ENCODE measurements at places on chromosomes 16 and 17.

DNA sequence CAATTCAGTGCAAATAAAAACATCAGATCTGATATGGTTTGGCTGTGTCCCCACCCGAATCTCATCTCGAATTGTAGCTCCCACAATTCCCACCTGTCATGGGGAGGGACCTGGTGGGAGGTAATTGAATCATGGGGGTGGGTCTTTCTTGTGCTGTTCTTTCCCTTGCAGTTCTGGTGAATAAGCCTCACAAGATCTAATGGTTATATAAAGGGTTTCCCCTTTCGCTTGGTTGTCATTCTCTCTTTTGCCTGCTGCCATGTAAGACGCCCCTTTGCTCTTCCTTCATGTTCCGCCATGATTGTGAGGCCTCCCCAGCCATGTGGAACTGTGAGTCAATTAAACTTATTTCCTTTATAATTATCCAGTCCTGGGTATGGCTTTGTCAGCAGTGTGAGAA, 68.9 kb upstream of the NFAT5 start:
- no peak for DNase-seq

GRCh38 chr17:44589316-44590071, 32.2 kb downstream of the FZD2 start:
- DNase-seq, result no peak

DNA sequence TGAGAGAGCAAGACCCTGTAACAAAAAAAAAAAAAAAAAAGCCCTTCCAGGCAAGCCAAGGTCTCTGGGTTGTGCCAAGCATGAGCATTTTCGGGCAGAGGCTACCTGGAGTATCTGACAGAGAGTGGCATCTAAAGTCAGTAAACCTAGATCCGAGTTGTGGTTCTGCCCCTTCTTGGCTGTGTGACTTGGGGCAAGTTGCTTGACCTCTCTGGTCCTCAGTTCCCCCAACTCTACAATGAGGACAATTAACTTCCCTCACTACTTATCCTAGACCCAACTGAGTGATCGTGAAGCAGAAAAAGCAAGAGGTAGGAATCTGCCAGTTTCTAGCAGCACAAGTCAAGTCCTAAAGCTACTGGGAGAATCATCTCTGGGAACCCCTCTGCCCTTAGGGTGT, 34.4 kb downstream of the TMEM186 start:
- DNase-seq, result no peak

DNA sequence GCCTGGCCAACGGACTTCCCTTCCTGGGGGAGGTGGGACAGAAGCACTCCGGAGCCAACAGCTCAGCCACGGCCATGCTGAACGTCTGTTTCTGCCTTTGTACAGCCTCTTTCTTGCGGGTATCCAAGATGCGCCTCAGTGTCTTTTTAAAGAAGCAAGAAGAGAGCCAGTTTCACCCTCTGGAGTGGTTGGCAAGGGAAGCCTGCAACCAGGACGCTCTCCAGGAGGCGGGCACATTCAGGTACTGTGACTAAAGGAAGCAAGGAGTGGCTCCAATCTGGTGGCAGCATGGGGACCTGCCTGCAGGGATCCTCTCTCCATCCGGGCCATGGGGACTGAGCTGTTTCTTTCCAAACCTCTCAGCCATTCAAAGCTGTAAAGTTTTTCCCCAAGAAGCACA, 60.6 kb upstream of the ENDOV start:
- no peak for DNase-seq

DNA sequence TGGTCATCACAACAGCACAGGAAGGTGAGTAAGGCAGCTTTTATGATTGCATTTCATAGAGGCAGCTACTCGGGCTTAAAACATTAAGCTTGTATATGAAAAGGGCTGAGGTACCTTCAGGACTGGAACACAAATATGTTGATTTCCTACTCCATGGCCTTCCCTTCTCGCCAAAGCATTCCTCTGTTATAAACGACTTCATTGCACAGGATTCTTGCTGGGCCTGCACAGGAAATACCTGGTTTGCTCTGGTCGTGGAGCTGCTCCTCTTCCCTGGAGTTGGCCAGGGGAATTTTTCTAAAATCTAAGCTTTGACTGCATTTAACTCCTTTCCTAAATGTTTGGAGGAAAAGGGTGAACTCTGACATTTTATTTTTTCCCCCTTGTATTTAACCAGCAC, 49.0 kb downstream of the CHD9 start:
- DNase-seq, result no peak

DNA sequence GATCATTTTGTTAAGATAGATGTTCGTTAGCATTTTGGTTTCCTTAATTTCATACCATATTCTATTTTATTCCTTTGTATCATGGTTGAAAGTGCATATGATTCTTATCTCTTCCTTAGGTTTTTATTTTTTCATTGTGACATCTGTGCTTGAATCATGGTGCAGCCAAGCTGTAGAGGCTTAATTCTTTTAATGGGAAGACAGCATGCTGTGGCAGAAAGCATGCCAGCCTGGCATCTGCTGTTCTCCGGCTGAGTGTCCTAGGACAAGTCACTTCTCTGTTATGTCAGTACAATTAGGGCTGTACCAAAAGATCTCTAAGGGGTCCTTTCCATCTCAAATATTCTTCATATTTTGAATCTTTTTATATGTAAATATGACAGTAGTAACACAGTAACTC, 68.5 kb upstream of the PMFBP1 start:
- DNase-seq, result no peak

GRCh38 chr16:89619840-89620239, 6.4 kb downstream of the DPEP1 start:
- DNase-seq, result no peak

DNA sequence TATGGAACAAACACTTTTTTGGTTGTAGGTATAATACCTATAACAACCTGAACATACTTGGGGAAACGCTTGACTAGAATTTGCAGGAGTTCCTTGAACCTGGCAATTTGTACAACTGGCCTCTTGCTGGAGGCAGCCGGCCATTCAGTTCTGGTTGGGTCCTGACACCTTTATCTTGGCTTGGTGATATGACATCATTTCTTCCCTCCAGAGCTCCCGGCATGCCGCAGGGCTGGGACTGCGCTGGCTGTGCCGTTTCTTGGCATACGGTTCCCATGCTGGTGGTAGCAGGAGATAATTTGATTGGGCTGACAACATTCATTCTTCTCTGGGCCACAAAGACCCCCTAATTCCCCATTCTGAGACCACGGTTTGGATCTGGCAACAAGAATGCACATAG, 87.5 kb downstream of the ASIC2 start:
- DNase-seq, result no peak

DNA sequence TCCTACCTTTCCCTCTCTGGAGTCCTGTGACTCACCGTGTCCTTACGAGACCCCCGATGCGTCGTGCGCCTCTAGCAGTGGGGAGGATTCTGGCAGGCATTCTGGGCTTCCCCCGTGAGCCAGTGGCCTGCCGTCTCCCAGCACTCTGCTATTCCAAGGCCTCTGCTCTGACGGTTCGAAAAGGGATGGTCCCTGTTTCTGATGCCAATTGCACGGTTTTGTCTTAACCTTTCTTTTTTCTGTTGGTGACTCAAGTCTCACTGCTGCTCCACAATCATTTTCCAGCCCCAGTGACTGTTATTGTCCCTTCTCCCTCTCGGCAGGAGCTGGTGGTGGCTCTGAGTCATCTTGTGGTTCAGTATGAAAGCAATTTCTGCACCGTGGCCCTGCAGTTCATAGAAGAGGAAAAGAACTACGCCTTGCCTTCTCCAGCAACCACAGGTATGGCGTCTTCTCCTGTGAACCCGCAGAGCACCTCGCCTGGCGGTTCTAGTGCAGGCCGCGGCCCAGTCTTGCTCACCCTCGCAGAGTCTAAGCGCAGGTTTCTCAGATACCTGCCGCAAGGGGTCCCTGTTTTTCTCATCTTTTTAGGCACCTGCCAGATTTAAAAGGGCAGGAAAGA, 100.1 kb upstream of the CHMP6 start:
- no peak for DNase-seq

GRCh38 chr17:39791111-39791992, 53.6 kb downstream of the GRB7 start:
- DNase-seq, result no peak

- DNase-seq, result no peak
These were observed 32.4 kb upstream of the CREBBP start for GRCh38 chr16:3912897-3913296.

DNA sequence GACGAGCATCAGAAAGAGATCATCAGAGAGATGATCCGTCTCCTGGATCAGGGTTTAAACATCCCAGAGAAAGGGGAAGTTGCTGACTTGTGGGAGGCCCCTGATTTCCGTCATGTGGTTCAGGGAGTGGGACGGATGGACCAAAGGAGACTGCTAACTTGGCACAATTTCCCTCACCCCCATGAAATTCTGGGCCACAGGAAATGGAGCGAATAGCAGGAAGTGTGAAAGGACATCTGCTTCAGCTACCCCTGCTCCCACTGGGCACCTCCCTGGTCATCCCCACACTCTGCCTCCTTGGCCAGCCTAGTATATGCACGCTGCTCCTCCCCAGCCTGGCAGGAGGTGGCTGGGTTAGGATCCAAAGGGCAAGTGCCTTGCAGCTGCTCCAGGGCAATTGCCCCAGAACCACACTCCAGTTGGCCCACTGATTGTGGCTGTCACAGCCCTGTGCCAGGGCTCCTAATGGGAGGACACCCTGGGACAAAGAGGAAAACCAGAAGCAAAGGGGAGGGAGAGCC, 1.3 kb downstream of the ARRB2 start:
- no peak for DNase-seq

DNA sequence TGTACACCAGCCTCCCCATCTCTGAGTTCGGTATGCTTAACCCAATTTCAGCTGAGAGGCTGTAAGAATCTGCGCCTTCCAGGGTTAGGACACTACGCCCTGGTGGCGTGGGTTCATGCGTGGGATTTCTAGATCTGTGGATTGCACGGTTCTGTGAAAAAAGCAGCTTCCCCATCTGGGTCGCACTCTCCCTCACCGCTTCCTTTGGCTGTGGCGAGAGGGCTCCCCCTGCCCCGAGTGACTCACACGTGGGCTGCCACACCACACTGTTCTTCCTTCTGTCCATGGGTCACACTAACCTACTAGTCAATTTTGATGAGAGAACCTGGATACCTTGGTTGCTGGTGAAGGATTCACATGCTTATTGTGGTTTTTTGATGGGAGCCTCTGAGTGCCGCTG, 256.0 kb upstream of the MAF start:
- DNase-seq, result no peak

GRCh38 chr16:28184625-28185024, 27.1 kb downstream of the XPO6 start:
- no peak for DNase-seq

DNA sequence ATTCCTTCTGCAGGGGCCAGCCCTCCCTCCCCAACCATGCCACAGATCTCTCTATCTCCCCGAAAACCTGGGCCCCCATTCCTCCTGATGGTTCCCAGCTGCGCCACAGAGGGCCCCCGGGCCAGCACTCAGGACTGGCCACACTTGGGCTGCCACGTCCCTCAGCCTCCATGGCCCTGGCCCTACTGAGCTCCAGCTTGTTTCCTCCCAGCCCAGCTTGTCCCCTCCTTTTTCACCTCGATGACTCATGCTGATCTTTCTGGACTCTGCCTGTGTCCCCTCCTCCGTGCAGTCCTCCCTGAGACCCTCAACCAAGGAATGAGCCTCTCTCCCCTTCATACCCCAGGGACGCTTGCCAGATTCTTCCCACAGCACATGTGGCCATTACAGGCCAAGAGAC, 10.9 kb upstream of the FAM83G start:
- no peak for DNase-seq

- DNase-seq, result no peak
These were observed 13.5 kb upstream of the DHRS13 start for GRCh38 chr17:28916302-28916934.

DNA sequence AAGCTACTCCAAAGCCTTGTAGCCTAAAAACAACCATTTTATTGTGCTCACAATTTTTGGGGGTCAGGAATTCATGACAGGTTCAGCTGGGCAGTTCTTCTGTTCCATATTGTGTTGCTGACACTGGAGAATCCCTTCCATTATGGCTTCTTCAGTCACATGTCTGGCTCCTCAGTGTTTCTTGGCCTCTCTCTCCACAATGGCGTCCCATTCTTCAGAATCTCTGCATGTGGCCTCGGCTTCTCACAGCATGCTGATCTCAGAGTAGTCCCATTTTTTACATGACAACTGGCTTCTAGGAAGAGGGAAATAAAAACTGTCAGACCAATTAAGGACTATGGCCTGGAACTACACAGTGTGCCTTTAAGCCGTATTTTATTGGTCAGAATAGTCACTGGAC, 49.7 kb downstream of the NF1 start:
- DNase-seq, result no peak

GRCh38 chr17:72775919-72776318, 316.6 kb downstream of the SLC39A11 start:
- DNase-seq, result no peak

DNA sequence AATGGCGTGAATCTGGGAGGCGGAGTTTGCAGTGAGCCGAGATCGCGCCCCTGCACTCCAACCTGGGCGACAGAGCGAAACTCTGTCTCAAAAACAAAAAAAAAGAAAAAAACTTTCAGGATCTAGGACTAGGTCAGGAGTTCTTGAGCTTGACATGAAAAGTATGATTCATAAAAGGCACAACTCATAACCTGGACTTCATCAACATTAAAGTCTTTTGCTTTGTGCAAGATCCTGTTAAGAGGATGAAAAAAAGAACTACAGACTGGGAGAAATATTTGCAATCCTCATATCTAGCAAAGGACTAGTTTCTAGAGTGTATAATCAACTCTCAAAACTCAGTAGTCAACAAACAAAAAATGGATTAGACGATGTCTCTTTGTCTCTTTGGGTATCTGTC, 40.0 kb downstream of the TBC1D16 start:
- no peak for DNase-seq

DNA sequence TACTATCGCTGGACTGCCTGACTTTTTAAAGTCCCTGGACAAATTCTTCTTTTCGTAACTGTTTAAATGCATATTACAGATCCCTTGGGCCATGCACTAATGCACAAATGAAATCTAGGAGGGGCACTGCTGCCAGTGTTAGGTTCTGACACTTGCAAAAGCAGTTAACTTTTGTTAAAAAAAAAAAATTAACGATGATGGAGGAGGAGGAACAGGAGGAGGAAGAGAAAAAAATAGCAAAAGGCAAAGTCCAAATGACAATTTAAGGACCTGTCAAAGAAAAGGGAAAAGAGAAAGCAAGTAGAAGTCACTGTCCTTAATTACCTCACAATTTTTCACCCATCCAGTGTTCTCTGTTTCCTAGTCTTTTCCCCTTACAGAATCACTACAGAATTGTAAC, 97.8 kb upstream of the CORO6 start:
- DNase-seq, result no peak

DNA sequence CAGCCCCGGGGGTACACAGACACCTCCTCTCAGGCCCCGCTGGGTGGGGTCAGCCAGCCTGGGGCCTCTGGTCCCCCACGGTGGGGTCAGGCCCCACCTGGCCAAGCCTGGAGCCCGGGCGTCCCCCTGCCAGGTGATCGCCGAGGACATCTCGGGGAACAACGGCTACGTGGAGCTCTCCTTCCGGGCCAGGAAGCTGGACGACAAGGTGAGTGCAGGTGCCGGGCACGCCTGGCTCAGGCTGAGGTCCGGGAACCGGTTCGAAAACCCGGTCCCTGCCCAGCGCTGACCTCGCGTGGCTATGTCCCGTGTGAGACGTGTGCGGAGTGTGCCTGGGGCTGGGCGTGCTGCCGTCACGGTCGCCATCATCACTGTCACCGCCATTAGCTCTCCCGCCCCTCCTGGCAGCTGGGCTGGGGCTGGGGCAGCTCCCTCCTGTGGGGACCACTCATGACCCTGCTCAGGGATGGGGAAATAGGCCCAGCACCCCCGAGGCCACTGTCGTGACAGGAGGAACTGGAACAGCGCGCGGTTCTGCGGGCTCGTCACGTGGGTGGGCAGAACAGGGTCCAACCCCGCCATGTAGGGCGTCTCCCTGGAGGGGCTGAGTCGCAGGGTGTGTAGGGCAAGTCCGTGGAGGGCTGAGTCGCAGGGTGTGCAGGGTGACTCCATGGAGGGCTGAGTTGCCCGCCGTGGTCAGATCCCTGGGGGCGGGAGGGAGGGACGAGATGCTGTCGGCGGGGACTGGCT, 8.5 kb downstream of the CPNE7 start:
- no peak for DNase-seq

Data from NCI-H1048 (cell line).